Myometrial cell (primary cell): ENCODE measurements at places on chromosomes 5 and 9. TPM values are rescaled to one million over a fixed set of nuclear protein-coding genes. Genes with fewer than 3 reads are reported as not detected.

Gene CKMT2
- total RNA-seq, result 0.29 and 0.35 TPM in 2 replicates

Gene SARDH
- total RNA-seq, result 5.3 and 5.5 TPM in 2 replicates

Gene IFNA13
- not detected in 2 replicates for total RNA-seq

Gene ESM1
- total RNA-seq, result 1.2 and 6.6 TPM in 2 replicates

Gene QRFP
- total RNA-seq, result not detected in 2 replicates

Gene NR2F1
- total RNA-seq, result 92.0 and 98.6 TPM in 2 replicates

Gene TMEM252
- total RNA-seq, result not detected in 2 replicates

Gene F2RL1
- 23.6 and 28.8 TPM in 2 replicates for total RNA-seq

Gene NMRK1
- total RNA-seq, result 13.8 and 21.0 TPM in 2 replicates

Gene SLCO4C1
- not detected in 2 replicates for total RNA-seq

Gene CER1
- not detected in 2 replicates for total RNA-seq
